ENCODE measurements at places on chromosomes 5 and 9. TPM values are rescaled to one million over a fixed set of nuclear protein-coding genes. Genes with fewer than 3 reads are reported as not detected.

DNA sequence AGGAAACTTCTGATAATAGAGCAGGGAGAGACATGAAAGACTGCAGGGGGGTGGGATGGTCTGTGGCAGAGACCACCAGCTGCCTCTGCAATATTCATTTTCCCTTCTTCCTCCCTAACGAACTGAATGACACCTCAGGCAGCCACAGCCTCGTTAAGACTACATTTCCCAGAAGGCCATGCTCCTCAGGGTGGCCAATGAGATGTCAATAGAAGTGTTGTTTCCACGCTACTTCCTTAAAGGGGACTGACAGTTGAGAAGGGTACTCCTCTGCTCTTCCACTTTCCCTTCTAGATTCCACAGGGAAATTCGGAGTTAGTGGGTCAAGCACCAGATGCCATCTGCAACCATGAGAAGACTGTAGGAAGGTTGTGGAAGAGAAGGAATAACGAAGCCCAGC is 52.0 kb upstream of the DAPK1 start:
- DNase-seq = no peak

- DNase-seq = no peak
Observed at GRCh38 chr5:118029807-118030206, 958.5 kb downstream of the DTWD2 start.

DNA sequence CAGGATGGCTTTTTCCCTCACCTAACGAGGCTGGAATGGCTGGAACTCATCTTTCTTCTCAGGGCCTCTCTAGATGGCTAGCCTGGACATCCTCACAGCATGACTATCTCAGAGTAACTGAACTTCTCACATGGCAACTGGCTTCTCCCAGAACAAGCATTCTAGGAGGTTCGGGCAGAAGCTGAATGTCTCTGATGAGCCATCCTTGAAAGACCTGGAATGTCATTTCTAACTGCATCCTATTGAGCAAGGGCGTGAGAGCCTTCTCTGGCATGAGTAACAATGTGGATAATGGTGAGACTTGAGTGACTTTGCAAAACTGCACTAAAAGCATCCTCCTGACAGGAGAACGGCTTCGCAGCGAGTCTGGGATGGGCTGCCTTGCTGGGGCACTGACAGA is 487.7 kb downstream of the MAT2B start:
- DNase-seq = no peak

- peak; percentile 83 for DNase-seq
Observed at GRCh38 chr5:10689391-10690081, 71.5 kb downstream of the DAP start.

GRCh38 chr5:43336159-43336558 is 22.9 kb upstream of the HMGCS1 start:
- no peak for DNase-seq

- DNase-seq = no peak
Observed at GRCh38 chr5:145619806-145620310, 215.3 kb downstream of the PRELID2 start.

DNA sequence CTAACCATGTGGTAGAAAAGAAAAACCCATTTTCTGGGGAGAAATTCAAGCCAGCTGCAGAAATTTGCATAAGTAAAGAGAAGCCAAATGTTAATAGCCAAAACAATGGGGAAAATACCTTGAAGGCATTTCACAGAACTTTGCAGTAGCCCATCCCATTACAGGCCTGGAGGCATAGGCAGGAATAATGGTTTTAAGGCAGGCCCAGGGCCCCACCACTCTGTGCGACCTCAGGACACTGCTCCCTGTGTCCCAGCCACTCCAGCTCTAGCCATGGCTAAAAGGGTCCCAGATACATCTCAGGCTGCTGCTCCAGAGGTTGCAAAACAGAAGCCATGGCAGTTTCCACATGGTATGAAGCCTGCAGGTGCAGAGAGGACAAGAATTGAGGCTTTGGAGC is 253.3 kb downstream of the CTNND2 start:
- DNase-seq = no peak

DNA sequence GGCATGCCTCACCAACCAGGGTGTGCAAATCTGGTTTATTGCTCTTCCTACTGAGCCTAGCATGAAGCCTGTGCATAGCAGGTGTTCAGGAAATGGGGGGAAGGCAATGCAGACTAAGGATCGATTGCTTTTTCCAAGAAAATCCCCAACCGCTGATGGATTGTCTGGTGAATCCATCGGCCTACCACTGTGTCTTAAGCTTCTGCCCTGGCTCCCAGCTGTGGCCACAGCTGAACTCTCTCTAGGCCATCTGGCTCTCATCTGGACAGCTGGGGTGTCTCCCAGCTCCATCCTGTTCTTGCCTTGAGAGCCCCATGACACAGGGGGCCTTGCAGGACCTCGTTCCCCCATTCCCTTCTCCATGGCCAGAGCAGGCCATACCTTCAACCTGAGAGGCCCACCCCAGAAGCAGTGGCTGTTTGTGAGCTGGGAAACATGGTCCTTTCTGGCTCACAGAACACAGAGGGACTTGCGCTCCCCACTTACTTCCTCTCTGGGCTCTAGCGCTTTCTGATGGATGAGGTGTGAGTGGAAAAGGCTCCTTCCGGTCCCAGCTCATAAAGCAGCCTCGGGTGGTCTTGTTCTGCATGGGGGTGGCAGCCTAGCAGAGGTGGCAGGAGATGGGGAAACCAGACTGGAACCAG is 41.8 kb downstream of the COL27A1 start:
- DNase-seq = no peak

DNA sequence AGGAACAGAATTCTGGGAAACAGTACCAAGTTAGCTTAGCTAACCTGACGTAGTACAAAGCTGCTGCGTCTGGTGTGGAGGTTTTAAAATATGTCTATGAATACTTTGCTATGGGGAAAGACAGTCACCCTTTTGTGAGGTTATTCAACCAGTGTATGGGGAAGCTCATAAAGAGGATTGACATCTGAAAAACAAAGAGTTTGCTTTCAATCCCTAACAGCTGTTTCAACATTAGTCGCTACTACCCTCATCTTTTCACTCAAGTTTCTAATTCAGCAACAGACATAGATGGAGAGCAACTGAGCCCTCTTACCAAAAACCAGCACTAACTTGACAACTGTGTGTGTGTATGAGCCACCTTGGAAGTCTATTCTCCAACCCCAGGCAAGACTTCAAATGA is 7.8 kb upstream of the MSANTD3 start:
- no peak for DNase-seq

GRCh38 chr9:94827584-94828304 is 101.2 kb downstream of the AOPEP start:
- peak; percentile 59 for DNase-seq

GRCh38 chr5:59222687-59223511 is 640.0 kb downstream of the RAB3C start:
- no peak for DNase-seq

DNA sequence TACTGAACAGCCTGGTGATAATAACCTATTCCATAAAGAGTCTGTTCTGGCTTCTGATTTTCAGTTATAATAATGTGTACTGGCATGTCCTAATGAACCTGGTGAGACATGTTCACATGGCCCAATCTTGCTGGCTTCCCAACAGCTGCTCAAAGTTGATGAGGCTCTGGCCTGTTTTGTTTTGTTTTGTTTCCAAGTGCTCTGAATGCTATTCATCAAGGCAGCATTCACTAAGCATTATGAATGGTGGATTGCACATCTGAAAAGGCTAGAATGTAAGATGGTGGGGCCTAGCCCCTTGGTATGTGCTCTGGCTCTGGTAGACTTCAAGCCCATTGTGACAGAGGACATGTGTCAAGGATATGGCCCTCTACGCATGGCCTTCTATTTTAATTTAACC is 388.5 kb downstream of the PSAT1 start:
- DNase-seq = no peak

DNA sequence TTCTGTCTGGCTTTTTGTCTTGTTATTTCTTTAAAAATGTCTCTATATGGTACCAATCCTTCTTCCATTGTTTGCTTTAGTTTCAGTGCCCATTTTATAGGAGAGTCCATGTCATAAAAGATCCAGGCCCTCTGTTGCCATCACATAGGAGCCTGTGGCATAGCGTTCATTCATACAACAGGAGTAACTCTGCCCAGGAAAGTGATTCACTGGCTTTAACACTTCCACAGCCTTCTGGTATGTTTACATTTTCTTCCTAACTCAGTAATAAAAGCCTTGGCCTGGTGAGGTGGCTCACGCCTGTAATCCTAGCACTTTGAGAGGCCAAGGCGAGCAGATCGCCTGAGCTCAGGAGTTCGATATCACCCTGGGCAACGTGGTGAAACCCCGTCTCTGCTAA is 519.3 kb upstream of the PTGER4 start:
- DNase-seq = peak; percentile 16

DNA sequence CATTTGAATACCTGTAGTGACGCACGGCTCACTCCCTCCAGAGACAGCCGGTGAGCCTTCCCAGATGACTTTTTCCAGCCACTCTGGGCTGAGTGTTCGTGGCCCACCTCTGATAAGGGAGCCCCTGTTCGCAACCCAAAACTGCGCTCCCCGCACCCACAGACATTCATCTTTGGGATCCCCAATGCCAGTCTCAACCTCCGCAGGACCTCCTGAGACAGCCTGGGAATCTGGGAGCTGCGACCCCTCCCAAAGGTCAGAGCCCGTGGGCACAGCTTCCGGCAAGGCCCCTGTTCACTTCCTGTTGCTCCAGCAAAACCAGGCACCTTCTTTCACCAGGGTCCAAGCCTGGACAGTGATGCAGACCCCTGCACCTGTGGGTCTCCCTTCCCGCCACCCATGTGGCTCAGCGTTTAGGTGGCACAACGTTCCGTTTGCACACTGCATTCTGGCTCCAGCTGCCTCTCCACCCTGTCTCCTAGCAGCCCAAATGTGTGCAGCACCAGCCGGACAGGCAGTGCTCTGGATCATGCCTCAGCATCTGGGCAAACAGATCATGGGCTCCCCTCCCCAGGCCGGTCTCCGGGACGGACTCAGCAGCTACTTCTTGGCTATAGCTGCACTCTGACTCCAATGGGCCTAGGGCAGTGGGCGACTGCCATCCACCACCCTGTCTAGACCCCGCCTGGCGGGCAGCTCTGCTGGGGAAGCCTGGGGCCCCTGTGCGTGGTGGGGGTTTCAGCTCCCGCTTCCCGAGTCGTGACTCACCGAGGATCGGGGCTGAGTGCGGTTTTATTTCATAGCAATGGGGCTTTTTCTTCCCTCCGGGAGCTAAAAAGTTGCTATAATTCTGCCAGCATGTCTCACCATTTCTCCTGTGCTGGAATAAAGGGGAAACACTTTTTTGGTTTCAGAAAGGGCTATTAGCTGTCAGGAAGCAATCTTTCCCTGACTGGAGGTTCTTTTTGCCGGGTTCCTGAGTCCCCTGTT is 156.0 kb downstream of the OLFM1 start:
- DNase-seq = no peak

- no peak for DNase-seq
Observed at GRCh38 chr5:149807176-149807575, 77.1 kb downstream of the PPARGC1B start.

Gene KCNIP1
- total RNA-seq = not detected

Gene MAMDC2
- not detected for total RNA-seq

Gene NR5A1
- not detected for total RNA-seq

Gene CAVIN4
- 0.60 TPM for total RNA-seq

Gene BARHL1
- not detected for total RNA-seq

Gene TSSK1B
- not detected for total RNA-seq
